Erythroblast (primary cell): ENCODE measurements at places on chromosomes 2 and 18.

DNA sequence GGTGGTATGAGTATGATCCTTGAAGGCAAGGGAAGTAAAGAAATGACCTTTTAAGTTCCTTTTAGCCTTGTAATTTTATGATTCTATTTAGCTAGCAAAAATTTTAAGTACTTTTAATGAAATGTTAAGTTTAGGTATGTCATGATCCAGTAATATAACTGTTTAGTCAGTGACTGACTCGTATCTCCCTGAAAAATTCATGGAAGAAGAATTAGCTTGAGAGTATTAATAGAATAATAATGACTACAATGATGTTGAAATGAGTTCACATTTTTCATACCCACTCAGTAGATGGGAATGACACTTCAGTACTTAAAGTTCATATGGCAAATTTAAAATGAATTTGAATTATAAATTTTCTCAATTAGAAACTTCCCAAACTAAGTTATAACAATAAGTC, 14.6 kb downstream of the RAB3GAP1 start:
- DNase-seq = no peak

- peak; percentile 31 for DNase-seq
Observed at GRCh38 chr2:177636672-177637071, 244.1 kb downstream of the AGPS start.

DNA sequence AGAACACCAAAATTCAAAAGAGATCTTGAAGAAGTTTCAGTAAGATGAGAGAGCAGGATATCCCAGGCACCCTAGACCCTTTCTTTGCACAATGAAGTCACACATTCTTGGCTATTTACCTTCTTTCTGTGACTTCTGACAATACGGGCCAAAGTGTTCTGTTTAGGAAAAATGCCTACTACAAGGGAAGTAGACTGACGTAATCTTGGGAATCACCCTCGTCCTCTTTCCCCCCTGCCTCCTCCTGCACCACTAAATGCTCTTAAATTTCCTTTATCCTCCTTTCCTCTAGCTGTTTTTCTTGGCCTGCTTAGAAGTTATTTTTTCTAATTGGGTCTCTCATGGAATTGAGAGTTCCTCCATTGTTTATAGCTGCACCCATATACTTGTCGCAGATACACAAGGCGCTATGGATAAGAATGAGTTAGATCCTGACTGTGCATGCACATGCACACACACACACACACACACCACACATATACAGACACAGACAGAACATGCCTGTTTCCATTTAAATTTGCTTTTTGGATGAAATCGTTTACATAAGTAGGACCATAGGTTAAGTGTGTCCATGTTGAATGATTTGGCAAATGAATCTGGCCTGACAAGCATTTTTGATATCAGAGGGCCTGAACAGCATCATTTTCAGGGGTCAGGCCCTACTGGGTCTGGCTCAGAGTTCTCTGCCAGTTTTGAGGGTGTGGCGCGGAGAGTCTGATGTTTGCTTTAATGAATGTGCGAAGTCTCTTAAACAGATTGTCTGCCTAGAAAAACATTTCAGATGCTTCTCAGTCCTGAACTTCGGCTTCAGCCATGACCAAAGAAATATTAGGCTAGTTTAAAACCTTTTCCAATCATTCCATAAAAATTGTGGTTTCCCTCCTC, 131.9 kb upstream of the NT5C1B start:
- DNase-seq = no peak

GRCh38 chr2:174335254-174335987, 667 bp downstream of the SP9 start:
- peak; percentile 50 for DNase-seq

DNA sequence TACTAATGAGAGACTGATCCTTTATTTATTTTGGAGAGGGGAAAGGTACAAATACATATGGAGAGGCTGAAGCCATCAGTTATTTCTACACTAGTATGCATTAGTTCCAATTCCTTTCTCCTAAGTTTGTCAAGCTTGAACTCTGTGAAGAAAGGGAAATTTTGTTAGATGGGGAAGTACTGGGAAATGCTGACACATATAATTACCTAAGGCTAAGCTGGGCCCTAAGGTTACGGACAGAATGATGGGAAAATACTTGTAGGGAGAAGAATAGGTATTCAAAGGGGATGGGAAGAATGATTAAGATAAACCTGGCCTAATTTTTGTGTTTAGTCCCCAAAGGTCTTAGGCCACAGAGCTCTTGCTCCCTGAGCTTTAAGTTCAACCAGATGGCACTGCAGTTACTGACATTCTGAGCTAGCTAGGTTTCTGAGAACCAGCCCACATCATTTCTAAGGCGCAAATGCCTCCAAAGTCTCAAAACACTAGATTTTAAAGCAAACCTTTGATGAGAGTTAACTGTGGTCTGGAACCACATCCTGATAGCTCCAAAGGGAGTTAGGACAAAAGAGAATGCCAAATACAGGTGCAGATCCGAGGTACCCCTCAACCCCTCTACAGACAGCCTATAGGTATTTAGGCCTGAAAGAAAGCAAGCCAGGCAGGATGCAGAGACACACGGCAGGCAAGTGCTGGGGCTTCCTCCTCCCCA, 2.7 kb downstream of the TMEM163 start:
- no peak for DNase-seq

GRCh38 chr2:145110668-145111356, 590.9 kb upstream of the ZEB2 start:
- no peak for DNase-seq

- no peak for DNase-seq
Observed at GRCh38 chr18:73509460-73509859, 638.2 kb downstream of the FBXO15 start.

- DNase-seq = peak; percentile 18
Observed at GRCh38 chr2:182650704-182651103, 65.4 kb upstream of the DNAJC10 start.

GRCh38 chr18:25457126-25457525, 105.2 kb upstream of the ZNF521 start:
- DNase-seq = no peak

DNA sequence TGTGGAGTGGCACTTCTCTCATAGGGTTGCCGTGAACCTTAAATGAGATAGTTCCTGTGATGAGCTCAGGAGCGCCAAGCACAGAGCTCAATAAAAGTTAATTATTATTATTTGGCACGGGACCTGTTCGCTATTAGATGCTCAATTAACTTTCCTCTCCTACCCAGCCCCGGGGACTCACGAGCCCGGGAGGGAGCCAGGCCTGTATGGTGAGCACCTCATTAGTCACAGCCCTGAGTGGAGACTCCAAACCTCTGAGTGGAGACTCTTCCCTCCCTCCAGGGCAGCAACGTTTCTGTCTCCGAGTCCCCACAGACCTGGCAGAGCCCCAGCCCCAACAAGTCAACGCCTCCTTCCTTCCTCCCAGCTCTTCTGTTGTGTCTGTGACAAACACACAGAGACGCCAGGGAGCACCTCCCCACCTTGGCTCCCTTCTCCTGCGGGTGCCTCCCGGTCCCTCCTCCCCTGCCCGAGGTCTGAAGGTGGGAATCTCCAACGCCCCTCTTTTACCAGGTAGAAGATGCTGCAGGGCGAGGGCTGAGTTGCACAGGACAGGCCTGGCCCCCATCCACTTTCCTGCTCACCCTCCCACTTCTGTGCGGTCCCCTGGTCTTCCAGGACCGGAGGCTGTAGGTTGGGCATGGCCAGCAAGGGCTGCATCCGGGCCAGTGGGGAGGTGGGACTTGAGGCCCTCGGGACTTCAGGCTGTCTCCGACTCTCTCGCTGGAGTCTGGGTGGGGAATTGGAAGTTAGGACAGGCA, 52.7 kb upstream of the ODC1 start:
- no peak for DNase-seq

- DNase-seq = no peak
Observed at GRCh38 chr2:138294451-138294850, 207.1 kb upstream of the SPOPL start.

GRCh38 chr2:122859260-122859659, 1103.8 kb downstream of the TSN start:
- no peak for DNase-seq

DNA sequence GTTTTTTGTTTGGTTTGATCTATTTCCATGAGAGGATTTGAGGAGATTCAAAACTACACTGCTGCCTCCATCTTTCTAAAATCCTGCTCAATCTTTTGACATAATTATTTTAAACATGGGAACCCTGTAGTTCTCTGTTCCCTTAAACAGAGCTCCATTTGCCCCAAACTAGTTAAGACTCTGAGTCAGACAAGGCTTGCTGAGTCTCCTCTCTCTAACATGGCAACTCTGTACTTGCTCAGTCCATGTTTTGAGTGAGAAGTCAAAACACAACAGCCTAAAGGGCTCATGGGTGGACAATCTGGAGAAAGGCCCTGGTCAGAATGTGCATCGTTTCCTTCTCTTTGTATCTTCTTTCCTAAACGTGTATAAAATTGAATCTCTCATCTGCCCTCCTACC, 7.1 kb upstream of the STAMBP start:
- no peak for DNase-seq

GRCh38 chr2:100052650-100053049, 89.7 kb downstream of the AFF3 start:
- DNase-seq = no peak

- DNase-seq = peak; percentile 36
Observed at GRCh38 chr2:113234721-113235346, 43.9 kb downstream of the PAX8 start.

GRCh38 chr2:96602330-96602823, 35.7 kb downstream of the KANSL3 start:
- no peak for DNase-seq

DNA sequence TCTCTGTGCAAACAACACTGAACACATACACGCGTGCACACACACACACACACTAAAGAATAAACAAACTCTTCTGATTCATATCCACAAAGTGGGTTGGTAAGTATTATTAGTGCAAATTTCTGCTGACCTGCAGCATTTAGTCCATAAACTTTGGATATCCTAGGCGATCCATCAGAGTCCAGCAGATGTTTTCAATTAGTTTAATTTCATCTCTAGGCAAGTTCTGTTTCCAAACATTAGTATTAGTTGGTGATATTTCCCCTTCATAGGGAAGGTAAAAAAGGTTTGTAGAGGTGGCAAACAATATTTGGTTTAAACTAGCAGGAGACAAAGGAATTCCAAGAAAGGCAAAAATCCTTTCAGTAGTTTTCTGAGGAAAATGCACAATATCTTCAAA, 5.7 kb downstream of the DSEL start:
- DNase-seq = no peak

DNA sequence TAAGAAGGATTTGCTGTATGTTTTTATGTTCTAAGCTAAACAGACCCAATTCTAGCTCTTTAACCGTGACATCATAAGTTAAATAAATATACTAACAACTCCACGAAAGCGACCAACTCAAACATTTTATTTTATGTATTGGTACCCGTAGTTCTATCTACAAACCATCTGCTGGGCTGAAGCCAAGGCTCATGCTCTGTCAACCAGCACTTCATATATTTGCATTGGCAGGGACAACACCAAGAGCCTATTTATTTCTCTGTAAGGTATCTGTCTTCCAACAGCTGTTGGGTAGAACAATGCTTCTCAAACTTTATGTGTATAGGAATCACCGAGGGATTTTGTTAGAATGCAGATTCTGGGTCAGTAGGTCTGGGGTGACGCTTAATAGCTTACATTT, 64.5 kb downstream of the PID1 start:
- DNase-seq = no peak

DNA sequence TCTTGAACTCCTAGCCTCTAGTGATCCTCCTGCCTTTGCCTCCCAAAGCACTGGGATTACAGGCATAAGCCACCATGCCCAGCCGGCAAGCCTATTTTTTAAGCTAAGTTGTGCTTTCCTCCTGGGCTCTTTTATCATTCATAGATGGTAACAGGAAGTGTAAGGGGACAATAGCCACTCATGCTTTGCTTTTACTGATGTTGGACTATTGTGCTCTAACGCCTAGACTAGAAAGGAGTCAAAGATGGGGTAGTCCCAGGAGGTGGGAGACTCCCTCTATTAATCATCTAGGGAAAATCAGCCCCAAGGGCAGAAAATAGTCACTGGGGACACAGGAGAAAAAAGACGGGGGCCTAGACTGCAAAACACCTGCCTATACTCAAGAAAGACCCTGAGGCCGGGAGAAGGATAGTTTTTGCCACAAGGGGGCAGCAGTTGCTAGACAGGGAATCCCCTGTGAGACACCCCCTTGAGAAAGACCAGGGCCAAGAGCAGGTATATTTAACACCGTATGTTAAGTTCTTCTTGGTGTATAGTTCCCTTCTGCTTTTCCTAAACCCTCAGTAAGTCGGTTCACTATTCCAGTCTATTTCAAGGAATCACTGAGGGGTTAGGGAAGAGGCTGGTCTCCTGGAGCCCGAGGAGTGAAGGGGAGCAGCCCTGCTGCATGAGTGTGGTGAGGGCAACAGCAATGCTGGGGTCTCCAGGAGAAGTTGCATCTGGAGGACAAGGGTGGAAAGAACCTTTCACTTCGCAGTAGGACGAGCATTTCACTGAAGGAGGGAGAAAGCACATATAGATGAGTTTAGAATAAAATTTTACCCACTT, 2.1 kb upstream of the CXCR1 start:
- peak; percentile 49 for DNase-seq

DNA sequence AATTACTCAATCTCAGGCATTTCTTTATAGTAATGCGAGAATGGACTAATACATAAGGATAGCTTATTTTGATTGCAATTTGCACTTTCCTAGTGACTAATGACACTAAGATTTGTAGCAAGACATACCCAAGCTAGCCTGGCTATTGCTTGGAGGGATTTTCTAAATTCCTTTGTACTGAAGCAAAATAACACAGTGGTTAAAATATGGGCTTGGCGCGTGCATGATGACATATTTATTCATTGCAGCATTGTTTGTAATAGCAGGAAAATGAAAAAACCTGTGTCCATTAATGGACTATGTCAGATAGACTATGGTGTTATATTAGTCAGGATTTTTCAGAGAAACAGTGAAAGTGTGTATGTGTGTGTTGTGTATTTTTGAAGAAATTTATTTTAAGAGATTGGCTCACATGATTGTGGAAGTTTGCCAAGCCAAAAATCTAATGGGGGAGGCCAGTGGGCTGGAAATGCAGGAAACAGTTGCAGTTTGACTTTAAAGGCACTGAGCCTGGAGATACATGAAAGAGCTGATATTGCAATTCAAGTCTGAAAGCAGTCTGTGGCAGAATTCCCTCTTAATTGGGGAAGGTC, 16.7 kb upstream of the LAPTM4A start:
- no peak for DNase-seq

GRCh38 chr18:45602926-45603325, 12.3 kb upstream of the SLC14A2 start:
- DNase-seq = no peak

GRCh38 chr2:161044095-161044865, 115.9 kb upstream of the TANK start:
- DNase-seq = no peak

DNA sequence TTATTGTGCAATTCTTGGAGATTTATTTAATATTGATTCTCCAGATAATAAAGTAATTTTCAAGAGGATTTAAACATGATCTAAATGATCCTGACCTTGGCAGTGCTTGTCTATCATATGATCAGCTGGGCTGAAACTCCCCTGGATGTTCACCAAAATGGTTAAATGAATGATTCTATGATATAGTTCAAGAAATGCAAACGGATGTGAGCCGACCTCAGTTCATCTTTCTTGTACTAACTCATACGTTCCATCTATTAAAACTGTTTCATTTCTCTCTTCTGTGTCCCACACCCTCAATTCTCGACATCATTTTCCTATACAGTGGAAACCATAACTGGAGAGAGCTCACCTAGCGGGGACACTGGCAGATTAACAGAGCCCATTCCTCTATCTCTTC, 281.7 kb upstream of the CCDC68 start:
- DNase-seq = no peak
